ENCODE measurements at places on chromosomes 1 and 21.

GRCh38 chr1:167648252-167648849, 18.3 kb downstream of the RCSD1 start:
- DNase-seq: no peak

DNA sequence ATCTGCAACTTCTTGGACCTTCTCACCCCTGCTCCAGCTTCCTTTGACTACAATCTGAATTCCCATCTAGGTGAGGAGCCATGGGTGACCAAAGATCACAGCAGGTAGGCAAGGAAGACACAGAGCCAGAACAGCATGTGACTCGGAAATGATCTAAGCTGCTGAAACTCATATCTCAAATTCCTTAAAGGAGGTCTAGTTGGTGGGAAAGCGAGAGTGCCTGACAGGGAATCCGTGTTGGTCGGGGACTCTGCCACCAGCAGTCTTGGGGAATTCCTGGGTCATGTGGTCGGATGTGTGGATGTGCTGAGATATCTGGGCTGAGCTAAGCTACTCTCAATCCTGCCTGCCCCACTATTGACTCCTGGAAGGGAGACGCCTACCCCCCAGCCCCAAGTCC, 3.2 kb upstream of the NUAK2 start:
- no peak for DNase-seq

DNA sequence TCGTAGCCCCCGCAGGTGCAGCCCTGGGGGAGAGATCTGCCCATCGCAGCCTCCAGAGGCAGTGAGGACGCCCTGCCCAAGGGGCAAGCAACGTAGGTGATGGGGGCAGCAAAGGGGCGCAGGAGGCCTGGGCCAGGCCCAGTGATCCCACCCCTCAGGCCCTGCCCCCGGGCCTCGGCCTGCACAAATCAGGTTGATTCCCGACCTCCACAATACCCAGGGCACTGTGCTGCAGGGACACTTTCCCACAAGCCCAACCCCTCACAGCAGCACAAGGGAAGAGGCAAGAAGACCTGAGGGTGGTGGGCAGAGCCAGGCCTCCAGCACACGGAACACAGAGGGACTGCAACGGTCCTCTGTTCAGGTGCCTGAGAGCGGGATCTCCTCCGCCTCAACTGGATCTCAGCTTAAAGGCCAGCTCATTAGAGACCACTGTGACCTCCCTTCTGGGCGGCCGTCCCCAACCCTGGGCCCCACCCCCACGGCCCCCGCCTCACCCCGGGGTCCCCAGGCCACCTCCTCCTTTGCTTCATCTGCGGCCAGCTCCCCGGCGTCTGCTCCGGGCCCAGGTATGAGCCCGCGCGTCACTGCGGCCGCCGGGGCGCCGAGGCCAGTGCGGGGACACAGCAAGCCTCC, 812 bp upstream of the ARF1 start:
- no peak for DNase-seq

DNA sequence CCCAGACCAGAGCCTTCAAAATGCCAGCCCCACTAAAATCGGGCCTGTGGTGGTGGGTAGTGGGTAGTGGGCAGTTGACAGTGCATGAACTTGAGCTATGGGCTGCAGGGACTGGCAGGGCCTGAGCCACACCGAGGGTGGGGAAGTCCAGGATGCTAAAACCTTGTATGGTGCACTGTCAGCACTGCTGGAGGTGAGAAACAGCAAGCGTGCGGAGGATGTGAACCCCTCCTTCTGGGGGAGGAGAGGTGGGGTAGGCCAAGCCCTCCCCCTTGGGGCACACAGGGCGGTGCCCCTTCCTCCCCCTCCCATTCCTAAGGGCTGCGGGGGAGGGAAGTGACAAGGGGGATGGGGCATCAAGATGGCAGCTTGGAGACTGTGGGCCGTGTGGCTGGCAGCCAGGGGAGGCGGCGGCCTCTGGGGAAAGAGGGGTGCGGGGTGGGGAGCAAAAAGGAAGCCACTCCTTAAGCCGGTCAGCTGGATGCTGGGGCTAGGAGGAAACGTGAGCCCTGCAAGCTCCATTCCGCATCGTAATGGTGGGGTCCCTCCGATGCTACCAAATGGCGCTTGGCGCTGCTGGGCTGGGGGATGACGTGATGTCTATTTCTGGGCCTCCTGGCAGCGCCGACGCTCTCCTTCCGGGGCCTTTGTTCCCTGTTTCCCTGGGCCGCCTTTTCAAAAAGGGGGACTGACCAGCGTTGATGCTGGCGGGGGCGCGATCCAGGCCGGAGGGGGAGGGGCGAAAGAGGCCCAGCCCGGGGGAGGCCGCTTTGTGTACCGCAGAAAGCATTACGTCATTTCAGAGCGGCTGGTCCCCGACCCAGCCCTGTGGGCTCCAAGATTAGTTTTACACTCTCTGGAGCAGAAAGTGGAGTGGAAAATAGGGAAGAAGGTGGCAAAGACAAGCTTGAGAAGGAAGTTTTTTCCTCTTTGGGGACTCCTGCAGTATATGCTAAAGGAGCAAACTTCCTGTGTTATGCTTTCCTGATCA, 809 bp downstream of the SYT11 start:
- DNase-seq: no peak

GRCh38 chr1:111570781-111571181, 48.8 kb upstream of the RAP1A start:
- no peak for DNase-seq

DNA sequence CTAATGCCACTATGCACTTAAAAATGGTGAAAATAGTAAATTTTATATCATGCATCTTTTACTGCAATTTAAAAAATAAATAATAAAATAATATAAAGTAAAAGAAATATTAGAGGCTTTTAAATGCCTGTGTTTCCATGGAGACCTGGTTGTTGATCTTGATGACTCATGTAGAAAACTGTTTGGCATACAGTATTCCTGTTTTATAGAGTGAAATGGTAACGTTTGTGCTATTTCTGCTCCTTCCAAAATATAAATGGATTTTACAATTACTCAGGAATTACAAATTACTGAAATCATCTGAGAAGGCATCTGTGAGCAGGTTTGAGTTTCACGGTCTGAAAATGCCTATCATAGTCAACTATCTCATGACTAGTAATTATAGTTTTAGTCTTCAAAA, 98.4 kb upstream of the USP25 start:
- DNase-seq: no peak

Data from stimulated activated CD4-positive, alpha-beta T cell treated with anti-CD3 and anti-CD28 coated beads, Interleukin-1b, Interleukin-23, amount 100 ng/mL, for 24 hours (primary cell).